EH (cell line): ENCODE measurements at places on chromosomes 1 and 21.

DNA sequence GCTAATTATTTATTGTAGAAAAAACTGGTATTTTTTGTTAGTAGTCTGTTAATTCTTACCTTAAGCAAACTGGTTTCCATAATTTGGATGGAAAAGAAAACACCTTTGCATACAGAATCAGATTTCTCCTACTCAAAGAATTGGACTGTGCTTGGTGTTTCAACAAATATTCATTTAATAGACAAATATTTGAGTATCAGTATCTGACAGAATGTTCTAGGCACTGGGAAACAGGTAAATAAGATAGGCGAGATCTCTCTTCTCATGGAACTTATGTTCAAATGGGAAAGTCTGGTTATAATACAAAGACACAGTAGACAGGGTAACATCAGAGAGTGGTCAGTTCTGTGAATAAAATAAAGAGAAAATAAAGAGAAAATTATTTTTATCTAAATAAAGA, 119.9 kb downstream of the NOS1AP start:
- no peak for DNase-seq

GRCh38 chr1:12593621-12594066, 24.4 kb downstream of the DHRS3 start:
- DNase-seq: peak; percentile 83

- no peak for DNase-seq
Observed at GRCh38 chr1:81678779-81679178, 122.0 kb upstream of the ADGRL2 start.

GRCh38 chr1:89254658-89255287, 17.9 kb downstream of the GBP5 start:
- no peak for DNase-seq

DNA sequence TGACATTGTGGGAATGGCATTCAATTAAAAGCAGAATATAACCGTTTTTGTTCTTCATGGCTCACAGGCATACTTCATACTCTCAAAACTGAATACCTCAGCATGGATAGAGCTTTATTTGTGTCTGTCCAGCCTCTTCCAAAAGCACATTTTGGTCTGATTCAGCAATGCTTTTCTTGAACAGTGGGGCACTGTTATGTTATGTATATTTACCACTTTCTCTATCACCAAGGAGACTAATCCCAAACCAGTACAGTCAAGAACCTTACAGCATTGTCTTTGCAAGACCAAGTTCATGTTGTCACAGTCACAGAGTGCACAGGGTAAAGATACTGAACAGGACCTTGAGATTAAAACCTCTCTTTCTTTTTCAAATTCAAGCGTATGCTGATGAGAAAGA, 582.8 kb downstream of the PTBP2 start:
- no peak for DNase-seq

GRCh38 chr1:30388386-30388785, 335.0 kb downstream of the MATN1 start:
- no peak for DNase-seq

GRCh38 chr1:156804572-156805243, 11.9 kb downstream of the SH2D2A start:
- no peak for DNase-seq

- DNase-seq: no peak
Observed at GRCh38 chr1:111654839-111655238, 35.2 kb downstream of the RAP1A start.

GRCh38 chr1:100076319-100076718, 56.4 kb downstream of the SASS6 start:
- DNase-seq: no peak

DNA sequence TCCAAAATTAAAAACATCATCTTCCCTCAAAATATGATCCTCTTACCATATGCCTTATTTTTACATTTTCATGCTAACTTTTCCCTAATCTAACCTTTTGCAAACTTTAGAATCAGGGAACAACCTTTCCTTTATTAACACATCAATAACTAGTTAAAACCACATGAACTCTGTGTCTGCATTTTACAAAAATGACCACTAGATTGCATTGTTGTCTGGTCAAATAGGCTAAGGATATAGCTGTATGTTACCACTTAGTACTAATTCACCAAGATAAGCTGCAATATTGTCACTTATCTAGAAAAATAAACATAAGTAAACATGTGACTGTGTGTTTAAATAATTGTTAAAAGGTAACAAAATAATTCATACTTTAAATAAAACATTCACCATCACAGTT, 82.3 kb downstream of the DENND1B start:
- DNase-seq: peak; percentile 44

GRCh38 chr1:55262822-55263221, 47.7 kb upstream of the USP24 start:
- peak; percentile 76 for DNase-seq

DNA sequence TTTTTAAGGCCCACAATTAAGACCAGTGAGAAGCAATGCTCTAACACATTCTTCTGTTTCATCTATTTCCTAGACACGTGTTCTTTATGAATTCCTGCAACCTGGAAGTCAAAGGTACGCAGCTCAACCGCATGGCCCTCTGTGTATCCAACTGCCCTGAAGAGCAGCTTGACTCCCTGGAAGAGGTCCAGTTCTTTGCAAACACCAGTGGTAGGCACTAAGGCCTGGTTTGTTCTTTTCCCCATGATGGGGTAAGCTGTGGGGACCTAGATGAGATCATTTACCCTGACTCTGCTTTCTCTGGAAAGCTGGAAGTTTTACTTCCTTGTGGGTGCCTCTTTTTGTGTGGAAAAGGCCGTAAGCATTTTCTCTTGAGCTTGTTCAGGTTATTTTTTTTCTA, 7.3 kb downstream of the SLC44A3 start:
- DNase-seq: no peak

GRCh38 chr1:84386716-84387479, 11.4 kb upstream of the DNASE2B start:
- DNase-seq: no peak

DNA sequence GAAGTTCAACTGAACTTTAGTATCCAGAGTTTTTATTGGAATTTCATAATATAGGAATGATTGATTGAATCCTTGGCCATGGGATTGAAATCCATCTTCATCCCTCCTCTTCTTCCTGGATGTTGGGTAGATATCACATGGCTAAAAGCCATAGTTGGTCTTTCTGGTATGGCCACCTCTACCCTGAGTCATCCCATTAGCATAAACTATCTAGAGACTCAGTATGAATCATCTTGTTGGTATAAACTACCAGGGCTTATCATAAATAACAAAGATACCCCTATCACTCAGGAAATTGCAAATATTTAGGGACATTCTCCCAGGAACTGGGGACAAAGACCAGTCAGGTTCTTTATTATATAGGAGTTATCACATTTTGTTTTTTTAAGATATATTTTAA, 21.2 kb upstream of the ZP4 start:
- no peak for DNase-seq

GRCh38 chr1:99623554-99623953, 22.4 kb upstream of the PALMD start:
- no peak for DNase-seq

DNA sequence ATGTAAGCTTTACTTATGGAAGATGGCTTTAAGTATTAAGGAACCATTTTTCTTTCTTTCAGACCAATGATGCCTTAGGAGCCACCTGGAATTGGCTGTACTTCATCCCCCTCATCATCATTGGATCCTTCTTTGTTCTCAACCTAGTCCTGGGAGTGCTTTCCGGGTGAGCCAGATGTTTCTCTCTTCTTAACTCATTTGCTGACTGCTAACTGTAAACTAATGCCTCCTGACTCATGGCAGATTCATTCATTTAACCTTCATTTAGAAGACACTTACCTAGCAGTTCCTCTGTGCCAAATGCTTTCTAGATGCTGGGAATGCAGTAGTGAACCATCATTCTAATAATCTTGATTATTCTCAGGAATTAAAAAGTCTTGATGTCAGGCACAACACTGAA, 168.0 kb downstream of the CACNA1E start:
- DNase-seq: no peak

DNA sequence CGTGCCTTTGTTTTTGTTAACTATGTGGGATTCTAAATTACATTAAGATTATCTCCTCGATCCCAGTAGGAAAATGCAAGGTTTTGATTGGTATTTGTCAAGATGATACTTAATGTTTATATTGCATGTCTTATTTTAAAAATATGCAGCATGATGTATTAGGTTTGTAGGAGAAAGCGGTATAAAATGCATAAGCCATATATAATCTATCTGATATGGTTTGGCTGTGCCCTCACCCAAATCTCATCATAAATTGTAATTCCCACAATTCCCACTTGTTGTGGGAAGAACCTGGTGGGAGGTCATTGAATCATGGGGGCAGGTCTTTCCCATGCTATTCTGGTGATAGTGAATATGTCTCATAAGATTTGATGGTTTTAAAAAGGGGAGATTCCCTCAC, 198.1 kb upstream of the NCAM2 start:
- DNase-seq: no peak

DNA sequence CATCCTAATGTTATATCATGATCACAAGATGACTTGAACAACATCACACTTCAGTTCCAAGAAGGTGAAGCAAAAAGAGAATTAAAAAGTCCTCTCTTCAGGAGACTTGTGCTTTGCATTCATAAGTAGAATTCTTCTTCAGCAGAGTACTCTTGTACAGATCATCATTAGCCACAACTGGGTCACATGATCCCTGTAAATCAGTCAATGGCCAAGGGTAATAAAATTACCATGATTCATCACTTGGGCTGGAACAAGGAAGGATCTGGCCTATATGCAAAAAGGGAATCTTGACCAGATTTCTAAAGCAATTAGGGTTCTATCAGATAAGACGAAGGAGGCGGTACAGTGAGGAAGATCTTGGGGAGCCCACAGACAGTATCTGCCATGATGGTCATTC, 458.0 kb upstream of the DEPDC1 start:
- no peak for DNase-seq

DNA sequence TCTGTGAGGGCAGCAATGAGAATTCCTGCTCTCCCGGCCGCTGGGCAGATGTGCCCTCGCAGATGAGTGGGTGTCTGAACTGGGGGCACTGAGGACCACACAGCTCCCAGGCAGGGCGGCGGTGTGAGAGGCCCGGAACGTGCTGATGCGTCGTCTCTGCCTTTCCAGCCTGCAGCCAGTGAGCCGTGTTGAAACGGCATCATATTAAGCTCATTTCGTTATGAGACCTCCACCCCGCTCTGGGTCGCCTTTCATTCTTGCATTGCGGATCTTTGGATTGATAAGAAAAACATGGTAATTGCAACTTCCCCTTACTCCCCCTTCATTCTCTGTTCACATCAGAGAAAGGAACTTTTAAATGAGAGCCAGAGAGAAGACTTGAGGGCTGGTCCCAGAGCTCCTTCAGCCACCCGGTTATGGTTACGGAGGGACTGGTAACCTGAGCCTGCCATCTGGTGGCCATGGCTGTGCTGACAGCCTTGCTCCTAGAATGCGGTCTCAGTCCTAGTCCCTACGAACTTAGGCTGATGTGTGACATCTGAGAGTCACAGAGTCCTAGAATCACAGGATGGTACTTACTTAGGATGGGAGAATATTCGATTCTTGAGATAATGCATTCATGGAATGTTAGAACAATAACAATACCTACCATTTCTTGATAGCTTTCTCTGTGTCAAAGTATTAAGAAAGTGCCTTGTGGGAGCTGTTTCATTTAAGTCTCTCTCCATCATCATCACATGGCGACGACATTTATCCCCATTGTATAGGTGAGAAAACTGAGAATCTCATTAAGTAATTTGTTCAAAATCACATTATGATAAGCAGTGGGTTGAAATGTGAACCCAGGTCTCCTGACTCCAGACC, 271.0 kb downstream of the TRABD2B start:
- peak; percentile 73 for DNase-seq

DNA sequence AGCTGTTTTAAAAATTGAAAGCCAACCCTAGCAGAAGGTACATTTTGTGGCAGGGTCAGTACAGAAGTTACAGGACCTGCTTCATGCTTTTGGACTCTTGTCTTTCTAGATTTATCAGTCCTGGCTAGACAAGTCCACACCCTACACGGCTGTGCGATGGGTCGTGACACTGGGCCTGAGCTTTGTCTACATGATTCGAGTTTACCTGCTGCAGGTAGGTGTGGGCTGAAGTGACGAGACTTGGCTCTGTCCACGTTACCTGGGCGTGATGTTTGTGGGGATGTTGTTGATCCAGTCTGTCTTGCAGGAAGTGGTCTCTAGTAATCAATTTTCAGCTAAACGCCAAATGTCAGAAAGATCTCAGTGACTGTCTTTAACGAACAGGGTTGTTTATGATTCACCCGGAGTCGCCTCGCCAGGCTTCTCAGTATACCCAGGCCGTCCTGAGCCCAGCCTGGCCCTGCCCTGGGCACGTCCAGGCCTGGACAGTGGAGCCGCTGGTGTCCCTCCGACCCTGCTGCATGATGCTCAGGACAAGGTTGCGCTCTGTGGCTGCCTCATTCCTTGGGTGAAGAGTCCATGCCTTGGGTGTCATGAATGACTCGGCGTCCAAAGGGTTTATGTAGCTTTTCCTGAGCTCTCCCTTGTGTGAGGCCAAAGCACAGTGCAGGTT, 5.5 kb downstream of the RER1 start:
- DNase-seq: no peak

DNA sequence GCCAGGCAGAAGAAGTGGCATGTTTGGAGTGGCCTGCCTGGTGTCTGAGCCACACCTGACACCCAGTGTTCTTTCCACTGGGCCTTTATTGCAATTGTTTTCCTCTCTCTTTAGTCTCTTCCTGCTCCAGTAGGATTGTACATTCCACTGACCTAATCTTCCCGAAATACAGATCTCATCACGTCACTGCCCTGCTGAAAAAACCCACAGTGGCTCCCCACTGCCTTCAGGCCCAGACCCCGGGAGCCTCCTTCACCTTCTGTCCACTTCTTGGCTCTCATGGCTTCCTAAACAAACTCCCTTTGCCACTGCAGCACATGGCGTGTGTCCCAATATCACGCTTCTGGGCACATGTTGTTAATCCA, 25.3 kb upstream of the ATP5PO start:
- DNase-seq: peak; percentile 70

GRCh38 chr1:91513160-91513559, 12.5 kb downstream of the CDC7 start:
- DNase-seq: peak; percentile 31
